Cardiac septum (tissue), 1 donor: ENCODE measurements at places on chromosomes 6 and 20.

GRCh38 chr20:59771506-59772372 lies 161.7 kb downstream of the SYCP2 start:
- peak; percentile 74 for DNase-seq

GRCh38 chr6:166360243-166361076 lies 18.1 kb upstream of the SFT2D1 start:
- DNase-seq = no peak

GRCh38 chr20:49166534-49167449 lies 21.3 kb downstream of the STAU1 start:
- no peak for DNase-seq

GRCh38 chr20:54262671-54263070 lies 54.8 kb downstream of the PFDN4 start:
- no peak for DNase-seq

- DNase-seq = no peak
Measured at GRCh38 chr20:9474835-9475415, 39.5 kb upstream of the LAMP5 start.

GRCh38 chr6:158991017-158991723 lies 8.8 kb downstream of the RSPH3 start:
- no peak for DNase-seq

- peak; percentile 58 for DNase-seq
Measured at GRCh38 chr20:24778585-24779031, 170.5 kb upstream of the CST7 start.

DNA sequence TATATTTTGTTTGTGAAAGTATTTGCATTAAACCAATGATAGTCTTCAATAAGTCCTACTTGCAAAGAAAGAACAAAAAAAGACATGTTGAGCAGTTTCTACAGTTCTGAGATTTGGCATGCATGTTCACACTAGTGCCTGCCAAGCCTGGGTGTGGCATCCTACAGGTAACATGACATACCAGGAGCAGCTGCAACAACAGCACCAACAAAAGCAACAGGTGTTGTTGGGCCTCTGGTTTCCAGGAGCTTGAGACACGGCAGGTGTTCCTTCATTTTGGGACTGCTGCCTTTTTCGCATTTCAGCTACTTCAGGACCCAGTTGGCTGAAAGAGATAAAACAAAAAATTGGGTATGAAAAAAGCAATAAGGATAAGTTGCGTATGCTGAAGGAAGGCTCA lies 41.2 kb upstream of the MTRF1L start:
- no peak for DNase-seq
